ENCODE measurements at places on chromosomes 16 and 17. TPM values are rescaled to one million over a fixed set of nuclear protein-coding genes. Genes with fewer than 3 reads are reported as not detected.

TMEM114 gene
- 0.24 TPM for total RNA-seq

MT1M gene
- total RNA-seq: 1.6 TPM

KCNJ18 gene
- total RNA-seq: not detected

CDC27 gene
- total RNA-seq: 97.0 TPM

ESRP2 gene
- 0.12 TPM for total RNA-seq
